Anterior cingulate cortex (tissue), 58 donors: ENCODE measurements at places on chromosomes 4 and X.

DNA sequence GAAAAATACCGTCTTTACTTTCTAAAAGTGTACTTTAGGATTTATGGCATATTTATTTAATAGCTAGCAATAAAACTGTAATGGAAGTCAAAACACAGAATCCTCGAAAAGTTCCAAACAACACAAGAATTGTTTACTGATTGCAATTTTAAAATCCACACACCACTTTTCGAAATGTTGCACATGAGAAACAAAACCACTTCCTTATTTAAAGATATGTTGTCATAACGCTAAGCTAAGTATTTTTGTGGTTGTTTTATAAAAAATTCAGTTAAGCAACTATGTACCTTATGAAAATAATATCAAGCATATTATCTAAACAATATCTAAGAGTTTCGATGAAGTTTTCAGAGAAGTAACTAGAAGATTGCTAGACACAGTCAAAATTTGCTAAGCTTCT, 344 bp downstream of the TMPRSS11D start:
- DNase-seq, result no peak

DNA sequence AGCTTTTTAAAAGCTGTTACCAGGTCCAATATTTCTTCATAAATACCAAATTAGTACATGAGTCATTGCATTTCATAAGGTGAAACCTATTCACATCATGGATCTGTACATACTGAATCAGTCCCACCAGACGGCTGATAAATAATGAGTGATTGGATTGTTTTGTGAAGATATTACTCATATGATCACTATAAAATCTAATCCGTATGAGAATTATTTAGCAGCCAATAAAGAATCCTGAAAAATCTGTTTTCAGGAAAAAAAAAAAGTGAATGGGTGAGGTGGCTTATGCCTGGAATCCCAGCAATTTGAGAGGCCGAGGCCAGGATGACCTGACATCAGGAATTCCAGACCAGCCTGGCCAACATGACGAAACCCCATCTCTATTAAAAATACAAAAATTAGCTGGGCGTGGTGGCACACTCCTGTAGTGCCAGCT, 438.1 kb downstream of the INPP4B start:
- DNase-seq, result no peak

- no peak for DNase-seq
These were observed 138.9 kb downstream of the DCLK2 start for GRCh38 chr4:150217192-150217591.

- DNase-seq, result no peak
These were observed 1.3 kb downstream of the BST1 start for GRCh38 chr4:15704129-15704528.

GRCh38 chr4:128320656-128321055, 33.0 kb upstream of the PGRMC2 start:
- no peak for DNase-seq

DNA sequence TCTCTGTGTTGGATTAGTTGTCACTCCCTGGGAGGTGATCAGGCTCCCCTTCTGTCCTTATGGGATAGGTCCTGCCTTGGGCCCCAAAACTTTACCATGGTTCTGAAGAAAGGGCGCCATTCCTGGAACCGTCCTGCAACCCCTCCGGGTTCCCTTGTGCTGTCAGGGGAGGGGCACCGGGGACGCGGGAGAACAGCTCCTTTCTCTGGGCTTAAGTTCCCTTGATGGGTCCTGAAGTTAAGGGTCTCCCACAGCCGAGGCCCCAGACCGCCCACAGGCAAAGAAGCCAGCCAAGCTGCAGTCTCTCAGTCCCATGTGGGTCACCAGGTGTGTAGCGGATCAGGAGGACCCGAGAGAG, 44.8 kb downstream of the UGT2A3 start:
- no peak for DNase-seq

DNA sequence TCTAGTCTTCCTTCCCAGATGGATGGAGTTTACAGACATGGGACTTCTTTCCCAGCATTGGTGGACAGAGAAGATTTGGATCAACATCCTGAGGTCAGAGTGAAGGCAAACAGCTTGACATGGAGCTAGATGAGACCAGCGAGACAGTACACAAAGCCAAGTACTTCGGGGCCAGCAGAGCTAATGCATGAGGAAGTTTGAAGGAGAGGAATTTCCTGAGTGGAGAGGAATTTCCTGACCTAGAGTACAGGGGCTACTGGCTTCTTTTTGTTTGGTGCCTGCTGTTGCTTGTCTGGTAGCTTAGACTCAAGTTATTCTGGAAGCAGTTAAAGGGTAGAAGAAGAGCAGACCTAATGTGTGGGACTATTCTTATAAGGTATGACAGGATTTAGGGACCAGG, 69.1 kb upstream of the EOLA2 start:
- DNase-seq, result no peak

DNA sequence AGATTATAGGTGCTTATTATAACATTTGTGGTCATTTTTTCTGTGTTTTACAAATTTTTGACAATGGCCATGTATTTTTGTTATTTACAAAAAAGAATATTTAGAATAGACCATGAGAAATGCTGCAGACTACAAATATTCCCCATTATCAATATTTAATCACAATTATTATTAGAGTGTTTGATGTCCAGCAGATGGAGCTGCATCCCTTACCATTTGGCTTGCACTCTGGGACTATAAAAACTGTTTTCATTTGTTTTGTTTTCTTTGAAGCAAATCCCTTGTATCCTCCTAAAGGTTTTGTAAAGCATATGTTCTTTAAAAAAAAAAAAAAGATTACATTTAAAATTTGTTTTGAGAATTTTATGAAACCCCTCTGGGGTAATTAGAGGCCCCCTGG, 85.6 kb upstream of the CXorf66 start:
- no peak for DNase-seq

DNA sequence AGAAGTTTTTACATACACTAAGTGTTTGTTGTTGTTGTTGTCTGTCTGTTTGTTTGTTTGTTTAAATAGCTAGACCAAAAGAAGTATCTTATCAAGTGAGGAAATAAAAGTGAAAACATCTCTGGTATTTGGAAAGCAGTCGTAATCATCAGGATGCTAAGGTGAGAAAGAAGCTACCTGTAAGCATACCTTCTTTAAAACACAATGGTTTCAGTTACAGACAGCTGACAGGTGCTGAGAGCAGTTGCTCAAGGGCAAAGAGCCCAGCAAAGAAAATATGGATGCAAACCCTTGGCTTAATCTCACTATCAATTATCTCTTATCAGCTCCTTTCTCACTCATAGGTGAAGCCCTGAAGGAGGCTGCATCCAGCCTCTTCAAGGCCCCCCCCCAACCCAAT, 42.8 kb upstream of the FBXW7 start:
- DNase-seq, result no peak

GRCh38 chr4:93480452-93480851, 348.1 kb upstream of the ATOH1 start:
- DNase-seq, result no peak

DNA sequence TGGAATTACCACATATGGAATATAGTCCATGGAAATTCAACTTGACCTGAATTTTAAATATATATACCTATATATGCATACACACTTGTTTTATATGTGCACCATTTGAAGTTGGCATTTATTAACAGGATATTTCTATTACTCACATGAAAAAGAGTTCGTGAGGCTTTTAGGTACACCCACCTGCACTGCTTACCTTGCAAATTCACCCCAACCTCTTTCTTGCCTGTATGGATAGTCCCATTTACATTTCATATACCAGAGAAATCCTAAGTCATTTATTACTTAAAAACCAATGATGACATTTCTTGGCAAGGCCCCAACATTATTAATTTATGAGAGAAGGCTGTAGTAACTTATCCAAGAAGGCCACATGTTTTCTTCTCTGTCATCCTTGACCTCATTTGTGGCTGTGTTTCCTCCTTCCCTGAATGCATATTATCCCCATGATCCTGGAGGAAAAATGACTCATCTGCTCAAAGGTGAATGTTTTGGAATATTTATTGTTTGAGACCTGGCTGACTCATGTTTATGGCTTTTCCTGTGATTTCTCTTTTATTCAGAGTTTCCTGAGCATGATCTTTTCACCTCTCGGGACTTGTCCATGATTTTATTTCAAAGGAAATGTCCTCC, 62.2 kb upstream of the FAM241A start:
- DNase-seq, result no peak

DNA sequence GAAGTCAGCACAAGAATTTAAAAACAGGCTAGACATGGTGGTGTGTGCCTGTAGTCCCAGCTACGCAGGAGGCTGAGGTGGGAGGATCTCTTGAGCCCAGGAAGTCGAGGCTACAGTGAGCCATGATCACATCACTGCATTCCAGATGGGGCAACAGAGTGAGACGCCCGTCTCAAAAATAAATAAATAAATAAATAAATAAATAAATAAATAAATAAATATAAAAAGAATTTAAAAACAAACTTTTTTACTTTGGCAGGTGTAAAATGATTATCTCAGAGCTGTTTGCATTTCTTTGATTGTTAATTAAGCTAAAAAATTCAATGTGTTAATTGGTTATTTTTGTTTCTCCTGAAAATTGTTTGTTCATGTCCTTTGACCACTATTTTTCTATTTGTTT, 97.5 kb upstream of the RPS6KA3 start:
- no peak for DNase-seq

DNA sequence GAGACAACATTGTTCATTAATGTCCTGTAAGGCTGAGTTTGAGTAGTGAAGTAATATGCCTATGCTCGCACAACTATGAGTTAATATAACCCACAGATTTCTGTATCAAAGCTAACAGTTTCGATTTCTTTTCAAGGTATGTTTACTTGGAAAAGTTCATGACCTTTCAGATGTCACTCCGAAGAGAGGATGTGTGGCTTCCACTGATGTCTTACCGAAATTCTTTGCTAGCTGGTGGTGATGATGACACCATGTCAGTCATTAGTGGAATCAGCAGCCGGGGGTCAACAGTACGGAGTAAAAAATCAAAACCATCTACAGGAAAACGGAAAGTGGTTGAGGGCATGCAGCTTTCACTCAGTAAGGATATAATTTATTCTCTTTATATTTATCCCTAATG, 124.9 kb downstream of the STAG2 start:
- DNase-seq, result no peak

DNA sequence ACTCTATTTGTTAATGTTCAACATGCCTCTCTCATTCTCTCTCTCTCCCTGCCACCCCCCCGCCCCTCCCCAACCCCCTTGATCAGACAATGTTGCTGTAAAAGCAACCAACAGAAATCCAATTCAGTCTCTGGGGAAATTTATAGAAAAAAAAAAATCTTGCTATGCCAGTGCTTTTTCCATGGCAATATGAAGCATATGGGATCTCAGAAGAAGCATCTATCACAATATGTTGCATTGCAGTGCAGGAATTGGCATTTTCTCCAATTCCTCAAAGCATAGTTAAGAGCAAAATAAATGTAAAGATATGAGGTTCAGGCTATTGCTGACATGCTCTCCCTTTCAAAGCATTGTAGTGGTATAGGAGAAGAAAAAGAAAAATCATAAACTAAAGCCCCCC, 90.9 kb upstream of the LDB2 start:
- no peak for DNase-seq

GRCh38 chr4:930827-931193, 1.3 kb downstream of the GAK start:
- DNase-seq, result no peak

DNA sequence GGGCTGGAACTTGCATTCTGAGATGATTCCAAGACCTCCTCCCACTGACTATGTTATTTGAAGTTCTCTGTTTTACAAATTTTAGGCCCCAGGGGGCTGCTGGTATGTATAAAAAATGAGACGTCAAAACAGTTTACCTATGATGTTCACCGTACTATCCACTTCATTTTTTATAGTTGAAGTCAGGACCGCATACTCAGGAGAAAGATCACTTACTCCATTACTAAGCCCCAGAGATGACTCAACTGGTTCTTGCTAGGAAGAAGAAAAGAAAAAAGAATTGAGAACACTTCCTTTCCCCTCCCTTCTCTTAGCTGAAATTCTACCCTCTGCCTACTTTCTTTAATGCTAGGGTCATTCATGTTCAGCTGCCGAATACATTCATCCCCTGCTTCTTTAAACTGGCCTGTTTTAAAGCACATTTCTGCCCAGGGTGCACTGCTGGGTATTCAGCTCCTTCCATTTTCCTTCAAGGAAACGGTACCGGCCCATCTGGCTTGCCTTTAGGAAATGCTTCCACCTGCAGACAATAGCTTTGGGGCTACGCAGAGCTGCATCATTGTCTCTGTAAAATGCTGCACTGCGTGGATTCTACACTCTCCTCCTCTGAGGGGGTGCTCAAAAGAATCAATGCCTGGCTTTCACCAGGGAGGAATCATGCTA, 66.2 kb downstream of the IRF2 start:
- DNase-seq, result no peak

DNA sequence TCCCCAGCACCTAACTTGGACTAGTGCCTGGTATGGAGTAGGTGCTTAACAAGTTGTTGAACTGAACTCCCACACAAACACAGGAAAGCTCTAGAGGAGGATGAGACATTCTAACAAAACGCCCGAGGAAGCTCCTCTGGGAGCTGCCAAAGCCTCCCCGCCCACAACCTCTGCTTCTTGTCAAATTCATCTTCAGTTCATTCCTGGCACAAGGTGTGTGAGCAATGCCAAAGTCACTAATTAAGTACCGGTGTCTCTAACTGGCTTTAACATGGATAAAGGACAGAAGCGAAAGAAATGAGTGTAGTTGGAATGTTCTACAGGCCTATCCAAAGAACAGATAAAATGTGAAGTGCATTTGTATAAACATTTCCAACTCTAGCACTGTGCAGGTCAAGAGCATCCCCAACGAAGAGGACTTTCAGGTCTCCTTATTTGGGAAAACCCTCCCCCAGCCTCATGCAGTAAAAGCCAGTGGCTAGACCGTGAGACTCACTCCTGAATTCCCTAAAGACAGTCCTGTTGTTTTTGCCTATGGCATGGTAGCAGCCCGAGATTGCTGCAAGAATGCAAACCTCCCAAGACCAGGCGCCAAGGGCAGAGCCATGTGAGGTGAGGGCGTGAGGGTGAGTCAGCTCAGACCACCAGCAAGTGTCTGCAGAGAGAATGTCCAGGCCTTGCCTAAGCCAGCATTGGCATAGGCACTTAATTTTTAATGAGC, 72.2 kb upstream of the KLF3 start:
- no peak for DNase-seq
